Uterus (tissue), 4 donors: ENCODE measurements at places on chromosomes 3 and 15. TPM values are rescaled to one million over a fixed set of nuclear protein-coding genes. Genes with fewer than 3 reads are reported as not detected.

The SEMA5B gene
- not detected for total RNA-seq

The RASL12 gene
- 116 TPM for total RNA-seq

The LRRC31 gene
- not detected for total RNA-seq

The DUOXA2 gene
- total RNA-seq: not detected

The LYZL4 gene
- total RNA-seq: not detected

The HSPBAP1 gene
- total RNA-seq: 14.5 TPM

GRCh38 chr15:68439506-68439905, 7.5 kb upstream of the ITGA11 start:
- no peak for DNase-seq

GRCh38 chr15:76939715-76940114, 8.2 kb downstream of the RCN2 start:
- DNase-seq: no peak

- no peak for DNase-seq
Observed at GRCh38 chr15:42880121-42880520, 40.5 kb downstream of the TTBK2 start.

DNA sequence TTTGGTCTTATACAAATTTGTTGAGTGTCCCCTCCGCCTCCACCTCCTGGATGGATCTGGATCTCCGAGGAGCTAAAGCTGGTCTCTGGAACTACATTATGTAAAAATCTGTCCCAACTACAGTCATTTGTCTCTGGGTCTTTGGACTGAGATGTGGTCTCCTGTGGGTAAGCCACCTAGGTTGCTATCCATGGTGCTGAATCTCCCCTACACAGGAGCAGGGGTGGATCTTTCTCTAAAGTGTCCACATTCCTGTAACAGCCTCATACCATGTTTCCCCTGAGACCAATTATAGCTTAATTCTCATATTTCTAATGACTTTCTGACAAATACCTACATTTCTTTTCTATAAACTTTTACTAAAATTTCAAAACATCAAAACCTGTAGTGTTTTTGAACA, 625.8 kb downstream of the TAFA4 start:
- no peak for DNase-seq

DNA sequence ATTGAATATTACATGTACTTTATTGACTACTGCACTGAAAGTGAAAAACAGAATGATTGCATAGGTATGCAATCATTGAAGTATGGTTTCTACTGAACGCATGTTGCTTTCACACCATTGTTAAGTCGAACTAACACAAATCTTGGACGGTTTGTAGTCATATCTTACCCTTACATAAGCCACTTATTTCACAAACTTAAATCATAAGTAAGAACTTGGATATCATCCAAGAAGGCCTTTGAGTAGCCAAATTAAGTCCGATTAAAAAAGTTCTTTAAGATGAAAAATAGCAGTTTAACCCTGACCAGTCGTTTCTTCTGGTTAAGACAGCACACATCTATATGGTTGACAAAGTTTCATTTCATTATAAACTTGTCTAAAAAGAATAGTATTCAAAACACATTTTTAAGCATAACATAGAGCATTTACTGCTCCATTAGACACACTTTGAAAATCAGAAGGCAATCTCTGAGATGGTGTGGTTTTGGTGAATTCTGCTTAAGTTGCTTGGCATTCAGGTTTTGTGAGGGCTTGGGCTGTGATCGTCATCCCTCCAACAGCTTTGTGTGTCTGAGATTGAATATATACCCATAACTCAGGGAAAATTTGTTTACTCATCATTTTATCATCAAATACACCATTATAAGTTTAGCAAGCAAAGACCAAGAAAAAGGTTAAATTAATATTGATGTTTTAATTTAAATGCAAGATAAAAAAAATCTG, 92.2 kb downstream of the NFKBIZ start:
- no peak for DNase-seq

DNA sequence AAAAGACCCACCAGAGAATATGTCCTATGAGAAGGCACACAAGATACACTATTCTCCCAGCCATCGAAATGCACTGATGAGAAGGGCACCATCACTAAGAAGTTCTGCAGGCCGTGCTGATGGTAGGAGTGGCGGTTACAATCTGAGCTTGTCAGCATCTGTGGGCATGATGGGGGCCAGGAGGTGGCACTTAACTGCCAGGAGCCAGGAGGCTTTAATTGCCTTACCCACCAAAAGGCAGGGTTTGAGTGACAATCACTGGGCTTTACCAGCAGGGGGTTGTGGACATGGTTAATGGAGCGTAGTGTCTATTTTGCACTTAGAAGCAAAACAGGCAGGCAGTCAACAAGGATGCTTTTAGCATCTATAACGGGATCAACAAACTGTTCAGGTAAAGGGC, 16.0 kb upstream of the SQOR start:
- DNase-seq: no peak

GRCh38 chr15:93028111-93028631, 60.8 kb downstream of the RGMA start:
- no peak for DNase-seq

DNA sequence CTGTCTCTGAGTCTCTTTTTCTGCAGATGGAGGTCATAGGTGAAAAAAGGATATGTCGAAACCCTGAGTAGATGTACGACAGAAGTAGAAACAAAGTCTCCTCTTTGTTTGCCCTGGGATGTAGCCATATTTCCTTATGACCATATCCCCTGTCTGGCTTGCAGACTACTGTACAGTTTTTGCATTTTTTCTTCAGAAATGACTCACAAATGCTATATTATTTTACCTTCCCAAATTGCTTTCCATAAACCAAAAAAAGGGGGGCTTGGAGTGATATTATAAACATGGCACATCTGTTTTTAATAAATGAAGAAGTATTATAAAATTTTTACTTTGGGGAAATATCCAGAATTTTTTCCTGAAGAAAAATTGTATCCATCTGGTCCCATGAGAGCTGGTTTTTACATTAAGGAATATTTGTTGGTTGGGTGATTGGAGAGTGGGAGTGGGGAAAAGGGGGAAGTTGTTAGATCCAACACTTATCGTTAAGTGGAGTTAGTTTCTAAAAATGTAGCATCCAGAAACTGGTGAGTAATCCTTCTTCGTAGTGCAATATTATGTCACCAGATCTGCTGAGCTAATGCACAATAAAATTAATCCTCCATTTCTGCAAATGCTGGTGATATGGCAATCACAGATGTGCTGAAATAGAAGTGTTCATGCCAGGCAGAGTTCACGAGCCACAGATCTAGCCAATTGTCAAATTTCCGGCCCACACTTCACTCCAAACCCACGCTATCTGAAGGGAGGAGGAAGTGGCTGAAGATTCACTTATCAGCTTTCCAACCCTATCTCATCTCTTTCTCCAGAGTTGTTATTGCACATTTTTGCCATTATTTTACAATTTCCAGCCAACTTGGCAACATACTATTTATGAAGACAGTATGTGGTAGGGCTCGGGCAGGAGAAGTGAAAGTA, 313.6 kb upstream of the ATP11B start:
- no peak for DNase-seq

GRCh38 chr3:168617658-168618057, 521.9 kb upstream of the GOLIM4 start:
- DNase-seq: no peak

DNA sequence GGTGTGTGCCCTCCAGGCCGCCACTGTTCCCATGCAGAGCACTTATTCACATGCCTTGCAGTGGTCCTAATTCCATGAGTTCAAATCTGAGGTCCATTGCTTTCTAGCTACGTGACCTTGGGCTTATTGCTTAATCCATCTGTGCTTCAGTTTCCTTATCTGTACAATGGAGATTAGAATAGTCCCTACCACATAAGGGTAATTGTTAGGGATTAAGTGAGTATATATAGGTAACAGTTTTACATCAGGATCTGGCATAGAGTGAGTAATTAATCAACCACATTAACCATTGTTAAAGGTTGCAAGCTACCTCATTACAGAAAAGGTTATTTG, 7.6 kb downstream of the CPN2 start:
- DNase-seq: no peak

- DNase-seq: no peak
Observed at GRCh38 chr3:43692971-43693370, 2.2 kb downstream of the ABHD5 start.

- no peak for DNase-seq
Observed at GRCh38 chr3:13162549-13163320, 89.5 kb upstream of the IQSEC1 start.
